ENCODE measurements at places on chromosomes 1 and 21.

GRCh38 chr1:20348326-20348915, 57.7 kb downstream of the VWA5B1 start:
- no peak for DNase-seq

- DNase-seq = no peak
Measured at GRCh38 chr1:247452447-247453039, 5.4 kb downstream of the OR2B11 start.

DNA sequence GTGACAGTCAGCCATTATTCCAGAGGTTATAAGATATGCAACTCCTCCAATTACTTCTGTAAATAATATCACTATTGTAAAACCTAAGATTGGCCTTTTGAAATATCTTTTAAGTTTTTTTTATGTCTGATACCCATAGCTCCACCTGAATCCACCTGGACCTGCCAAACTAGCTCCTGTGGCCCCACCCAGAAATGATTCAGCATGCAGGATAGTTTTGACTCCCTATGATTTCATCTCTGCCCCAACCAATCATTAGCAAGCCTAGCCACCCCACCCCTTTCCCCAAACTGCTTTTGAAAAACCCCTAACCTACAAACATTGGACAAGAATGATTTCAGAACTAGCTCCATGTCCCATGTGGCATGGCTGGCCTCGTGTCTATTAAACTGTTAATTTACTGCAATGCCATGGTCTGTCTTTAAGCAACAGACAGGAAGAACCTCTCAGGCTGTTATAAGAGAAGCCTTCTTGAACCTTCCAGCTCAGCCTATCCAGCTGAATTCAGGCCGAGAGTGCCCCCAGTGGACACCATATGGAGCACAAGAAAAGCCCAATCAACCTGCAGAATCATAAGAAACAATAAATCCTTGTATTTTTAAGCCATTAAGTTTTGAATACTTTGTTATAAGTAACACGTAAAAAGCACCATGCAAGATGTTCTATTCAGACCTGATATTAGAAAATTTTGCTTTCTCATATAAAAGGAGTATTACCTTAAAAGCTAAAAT, 263.0 kb upstream of the ZRANB2 start:
- DNase-seq = no peak

DNA sequence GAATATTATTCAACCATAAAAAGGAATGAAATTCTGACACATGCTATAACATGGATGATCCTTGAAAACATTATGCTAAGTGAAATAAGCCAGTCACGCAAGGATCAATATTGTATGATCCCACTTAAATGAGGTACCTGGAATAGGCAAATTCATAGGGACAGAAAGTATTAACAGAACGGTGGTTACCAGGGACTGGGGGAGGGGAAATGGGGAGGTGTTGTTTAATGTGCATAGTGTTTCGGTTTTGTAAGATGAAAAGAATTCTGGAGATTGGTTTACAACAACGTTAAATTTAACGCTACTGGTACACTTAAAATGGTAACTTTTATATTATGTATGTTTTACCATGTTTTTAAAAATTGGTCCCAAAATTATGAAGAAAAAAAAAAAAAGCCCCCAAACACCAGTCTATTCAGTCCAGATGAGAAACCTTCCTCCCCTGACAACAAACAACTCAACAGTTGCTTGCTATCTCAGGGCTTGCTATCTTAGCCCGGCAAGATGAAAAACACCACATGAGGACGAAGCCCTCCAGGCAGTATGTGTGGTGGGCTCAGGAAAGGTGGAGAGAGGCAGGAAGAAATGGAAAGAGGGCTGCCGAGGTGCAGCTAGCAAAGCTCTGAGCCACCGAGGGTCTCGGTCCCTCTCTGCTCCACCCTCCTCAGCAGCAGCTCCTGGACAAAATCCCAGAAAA, 8.5 kb downstream of the NUAK2 start:
- no peak for DNase-seq

GRCh38 chr1:57165546-57165945, 199.7 kb upstream of the C8B start:
- no peak for DNase-seq

GRCh38 chr1:63679076-63679475, 85.9 kb downstream of the PGM1 start:
- no peak for DNase-seq

- DNase-seq = no peak
Measured at GRCh38 chr1:18262726-18263125, 155.1 kb downstream of the IGSF21 start.

Data from ureter (tissue), 1 donor.